ENCODE measurements at places on chromosomes 3 and 15.

DNA sequence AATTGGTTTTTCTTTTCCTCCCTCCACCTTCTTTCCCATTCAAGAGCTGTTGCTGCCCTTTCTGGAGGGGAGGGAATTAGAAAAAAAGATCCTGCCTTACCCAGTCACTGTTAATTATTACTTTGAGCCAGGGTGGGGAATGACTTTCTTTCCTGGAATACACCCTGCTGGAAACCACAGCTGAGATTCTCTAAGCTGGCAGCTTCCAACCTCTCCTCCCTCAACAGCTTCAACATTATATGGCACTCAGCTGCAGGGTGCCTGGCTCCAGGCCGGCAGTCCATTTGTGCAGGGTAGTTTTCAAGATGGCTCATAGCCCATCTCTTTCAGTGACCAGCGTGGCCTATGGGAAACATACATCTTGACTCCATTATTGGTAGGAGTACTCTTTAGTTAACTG, 105.8 kb downstream of the UBE3A start:
- DNase-seq: no peak

DNA sequence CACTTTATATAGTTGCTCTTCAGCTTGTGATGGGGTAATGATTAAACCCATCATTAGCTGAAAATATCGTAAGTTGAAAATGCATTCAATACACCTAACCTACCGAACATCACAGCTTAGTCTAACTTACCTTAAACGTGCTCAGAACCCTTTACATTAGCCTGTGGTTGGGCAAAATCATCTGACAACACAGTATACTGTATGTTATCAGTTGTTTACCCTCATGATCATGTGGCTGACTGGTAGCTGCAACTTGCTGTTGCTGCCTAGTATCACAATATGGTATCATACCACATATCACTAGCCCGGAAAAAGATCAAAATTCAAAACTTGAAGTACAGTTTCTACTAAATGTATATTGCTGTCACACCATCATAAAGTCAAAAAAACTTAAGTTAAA, 9.5 kb downstream of the ZNF280D start:
- DNase-seq: no peak

GRCh38 chr3:186530415-186530814, 13.8 kb downstream of the CRYGS start:
- no peak for DNase-seq

GRCh38 chr15:39625856-39626255, 45.0 kb downstream of the THBS1 start:
- no peak for DNase-seq

GRCh38 chr15:45136378-45136764, 6.6 kb downstream of the DUOX1 start:
- DNase-seq: no peak

DNA sequence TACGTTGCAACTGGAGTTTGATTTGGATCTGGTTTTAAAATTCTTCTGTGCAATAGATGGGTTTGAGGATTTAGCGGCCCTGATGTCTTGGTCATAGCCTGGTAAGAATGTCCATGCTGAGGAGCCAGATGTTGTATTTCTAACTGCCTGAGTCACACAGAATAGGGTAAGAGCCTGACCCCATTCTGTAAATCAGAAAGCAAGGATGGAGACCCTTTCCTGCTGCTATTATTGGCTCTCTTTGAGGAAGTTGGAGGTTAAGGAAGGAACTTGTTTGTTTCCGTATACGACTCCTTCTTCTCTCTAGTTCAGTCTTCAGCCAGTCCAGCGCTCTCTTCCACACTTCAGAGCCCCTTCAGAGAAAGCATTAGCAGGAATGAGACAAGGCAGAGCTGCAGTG, 65.1 kb downstream of the HCN4 start:
- no peak for DNase-seq

GRCh38 chr3:56782906-56783305, 18.8 kb downstream of the ARHGEF3 start:
- no peak for DNase-seq

DNA sequence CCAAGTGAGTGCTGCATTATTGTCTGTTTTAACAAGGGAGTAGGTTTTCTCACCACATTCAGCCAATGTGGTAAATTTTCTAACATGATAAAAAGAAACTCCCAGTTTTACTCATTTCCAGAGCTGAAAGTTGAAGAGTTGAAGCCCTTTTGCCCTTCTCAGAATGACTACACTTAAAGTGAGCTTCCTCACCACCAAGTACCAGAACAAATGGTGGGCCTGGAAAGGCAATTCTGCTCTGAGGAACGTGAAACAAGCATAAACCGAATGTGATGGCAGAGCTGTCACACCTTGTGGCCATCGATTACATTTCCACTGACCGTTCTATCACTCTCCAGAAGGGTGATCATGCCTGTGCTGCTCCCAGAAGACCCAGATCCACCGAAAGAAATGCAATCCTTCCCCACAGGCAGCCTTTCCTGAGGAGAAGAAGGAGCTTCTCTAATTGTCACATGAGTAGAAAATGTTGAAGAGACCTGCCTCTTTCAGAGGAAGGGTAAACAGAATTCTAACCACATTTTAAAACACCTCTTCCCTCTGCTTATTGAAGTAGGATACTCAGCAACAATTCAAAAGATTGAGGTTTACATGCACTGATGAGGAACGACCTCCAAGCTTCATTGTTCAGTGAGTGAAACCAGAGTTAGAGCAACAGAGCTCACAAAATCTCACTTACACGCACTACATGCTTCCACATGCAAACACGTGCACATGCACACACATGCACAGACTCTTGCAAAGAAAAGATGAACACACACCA, 21.4 kb upstream of the CCR9 start:
- no peak for DNase-seq

DNA sequence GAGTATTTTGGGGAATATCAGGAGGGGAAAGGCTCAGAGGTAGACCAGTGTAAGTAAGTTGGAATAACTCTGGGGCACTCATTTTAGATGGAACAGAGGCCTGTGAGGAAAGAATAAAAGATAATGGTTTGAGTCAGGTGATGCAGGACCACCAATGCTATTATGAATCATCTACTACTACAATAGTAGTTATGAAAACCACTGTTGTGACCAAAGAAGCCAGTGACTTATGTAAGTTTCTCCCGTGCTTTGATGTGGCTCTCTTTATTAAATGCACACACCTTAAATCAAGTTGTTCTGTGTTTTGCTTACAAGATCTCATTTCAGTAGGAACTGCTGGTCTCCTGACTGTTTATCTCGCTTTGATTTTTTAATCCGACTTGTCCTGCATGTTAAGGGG, 13.1 kb upstream of the GUCA1C start:
- DNase-seq: no peak

GRCh38 chr3:140733623-140734022, 55.8 kb downstream of the TRIM42 start:
- no peak for DNase-seq

- DNase-seq: no peak
These were observed 64.8 kb downstream of the SAMMSON start for GRCh38 chr3:70064194-70064779.

DNA sequence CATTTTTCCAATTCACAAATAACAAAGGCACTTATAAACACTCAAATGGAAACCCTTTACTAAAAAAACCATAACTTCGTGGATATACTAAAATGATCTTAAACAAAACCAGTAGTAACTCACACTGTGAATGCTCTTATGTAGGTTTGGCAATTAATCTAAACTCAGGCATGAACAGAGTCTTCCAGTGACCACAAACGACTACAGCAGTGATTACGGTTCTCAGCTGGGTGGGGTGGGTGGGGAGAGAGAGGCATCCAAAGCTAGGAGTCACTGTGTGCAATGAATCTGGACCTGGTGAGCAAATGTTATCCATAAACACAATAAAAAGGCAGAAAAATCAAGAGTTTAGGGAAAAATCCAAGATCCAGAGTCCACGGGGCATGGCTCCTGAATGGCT, 21.3 kb downstream of the SLC12A8 start:
- DNase-seq: no peak

DNA sequence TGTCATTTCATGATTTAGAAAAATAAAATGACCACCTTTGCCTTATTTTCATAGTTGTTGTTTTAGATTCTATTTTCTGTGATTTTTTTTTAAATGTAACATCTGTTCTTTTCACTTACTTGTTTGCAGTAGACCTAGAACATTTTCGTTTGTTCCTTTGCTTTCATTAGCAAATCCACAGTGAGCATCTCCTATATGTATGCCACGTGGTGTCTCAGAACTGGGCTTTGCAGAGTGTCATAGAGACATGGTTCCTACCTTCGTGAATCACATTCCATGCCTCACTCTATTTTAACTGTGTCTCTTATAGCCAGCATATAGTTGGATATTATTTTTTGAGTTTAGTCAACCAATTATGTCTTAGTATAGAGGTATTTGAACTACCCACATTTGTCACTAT, 118.2 kb downstream of the KLF13 start:
- no peak for DNase-seq

GRCh38 chr3:107242579-107242978, 134.7 kb upstream of the CCDC54 start:
- no peak for DNase-seq

DNA sequence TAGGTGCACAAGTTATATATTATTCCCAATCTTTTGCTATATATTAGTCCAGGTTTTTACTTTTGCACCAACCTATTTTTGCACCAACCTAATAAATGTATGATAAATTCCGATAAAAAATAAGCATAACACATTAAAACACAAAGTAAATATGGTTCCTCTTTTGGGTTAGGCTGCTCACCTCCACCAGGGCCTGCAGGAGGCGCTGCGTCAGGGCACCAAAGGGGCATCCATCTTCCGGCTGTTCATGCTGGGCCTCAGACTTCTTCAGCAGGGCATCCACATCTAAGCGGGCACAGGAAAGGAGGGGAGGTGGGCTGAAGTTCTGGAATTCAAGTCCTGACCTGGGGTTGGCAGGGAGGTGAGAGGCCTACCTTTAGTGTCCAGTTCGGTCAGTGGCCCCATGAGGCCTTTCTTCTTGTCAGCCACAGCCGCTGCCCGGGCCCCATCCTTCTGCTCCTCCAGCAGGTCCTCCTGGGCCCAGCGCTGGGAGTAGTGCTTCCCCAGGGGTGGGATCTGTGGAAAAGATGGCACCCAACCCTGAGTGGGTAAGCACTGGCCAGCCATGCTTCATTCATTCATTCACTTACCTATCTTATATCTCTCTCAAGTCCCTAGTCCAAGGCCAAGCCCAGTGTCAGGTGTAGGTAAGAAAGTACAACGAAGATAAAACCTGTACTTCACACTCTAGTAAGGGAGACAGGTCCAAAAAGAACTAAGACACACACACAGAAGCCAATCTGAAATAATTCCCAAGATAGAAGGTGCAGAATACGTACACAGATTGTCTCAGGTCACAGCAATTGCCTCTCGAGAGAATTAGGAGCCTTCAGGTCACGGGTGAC, 5.2 kb downstream of the TADA3 start:
- DNase-seq: no peak

- DNase-seq: no peak
These were observed 11.5 kb downstream of the GXYLT2 start for GRCh38 chr3:72899349-72899765.

DNA sequence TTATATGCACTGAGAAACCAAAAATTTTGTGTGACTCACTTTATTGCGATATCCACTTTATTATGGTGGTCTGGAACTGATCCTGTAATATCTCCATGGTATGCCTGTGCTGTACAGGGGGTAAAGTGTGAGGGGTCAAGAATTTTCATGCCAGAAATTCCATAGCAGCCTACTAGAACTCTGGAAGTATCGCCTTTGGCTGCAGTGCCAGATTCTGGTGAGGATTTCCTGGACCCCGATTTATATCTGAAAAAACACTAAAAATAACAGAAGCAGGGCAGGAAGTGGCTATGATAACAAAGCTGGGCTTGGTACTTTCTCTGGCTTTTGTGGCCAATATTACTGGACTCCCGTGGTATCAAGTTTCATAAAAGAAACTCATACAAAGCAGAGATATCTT, 36.4 kb downstream of the CCDC80 start:
- no peak for DNase-seq

GRCh38 chr15:75043509-75044257, 20.3 kb downstream of the PPCDC start:
- no peak for DNase-seq

DNA sequence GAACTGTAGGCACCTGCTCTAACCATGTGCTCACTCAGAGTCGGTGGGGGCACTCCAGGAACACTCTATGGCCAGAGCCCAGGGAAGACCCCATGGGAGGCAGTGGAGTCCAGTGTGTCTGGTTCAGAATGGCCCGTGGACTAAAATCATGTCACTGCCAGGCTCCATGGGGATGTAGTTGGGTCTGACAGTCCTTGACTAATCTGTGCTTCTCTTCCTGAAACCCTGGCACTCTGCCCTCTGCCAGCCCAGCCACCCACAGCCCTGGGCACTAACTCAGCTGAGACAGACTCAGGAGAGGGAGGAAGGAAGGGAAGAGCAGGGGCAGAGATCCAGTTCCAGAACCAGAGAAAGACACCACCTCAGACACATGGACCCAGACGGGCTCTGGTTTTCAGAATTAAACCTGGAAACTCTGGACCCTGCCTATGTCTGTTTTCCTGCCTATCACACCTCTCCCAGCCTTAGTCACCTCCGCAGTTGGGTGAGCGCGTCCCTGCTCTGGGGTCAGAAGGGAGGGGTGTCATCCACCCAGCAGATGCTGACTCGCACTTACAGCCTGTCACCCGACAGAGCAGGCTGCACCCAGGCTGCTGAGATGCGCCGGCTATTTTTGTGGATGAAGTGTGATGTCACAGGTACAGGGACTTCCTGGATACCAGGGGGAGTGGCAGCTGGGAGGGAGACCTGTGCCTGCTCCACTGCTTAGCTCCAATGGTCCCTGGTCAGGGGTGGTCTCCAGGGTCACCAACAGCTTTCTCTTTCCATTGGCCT, 56.8 kb upstream of the INSYN1 start:
- DNase-seq: no peak

DNA sequence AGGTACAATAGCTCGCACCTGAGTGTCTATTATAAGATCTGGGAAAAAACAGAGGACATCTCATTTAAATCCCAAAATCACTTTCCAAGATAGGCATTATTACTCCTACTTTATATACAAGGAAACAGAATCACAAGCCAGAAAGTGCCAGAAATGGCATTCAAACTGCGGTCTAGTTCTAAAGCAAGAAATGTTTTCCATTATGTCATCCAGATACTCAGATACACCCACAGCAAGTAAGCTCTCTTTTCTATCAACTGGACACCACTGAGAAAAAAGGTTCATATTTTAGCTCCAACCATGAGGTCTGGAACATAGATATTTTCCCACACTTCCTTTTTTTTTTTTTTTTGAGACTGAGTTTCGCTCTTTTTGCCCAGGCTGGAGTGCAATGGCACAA, 8.1 kb downstream of the SLC33A1 start:
- DNase-seq: no peak

GRCh38 chr15:57505949-57506391, 85.7 kb upstream of the MYZAP start:
- no peak for DNase-seq

- DNase-seq: no peak
These were observed 3.7 kb downstream of the TLR9 start for GRCh38 chr3:52221563-52222318.

Data from stimulated activated CD8-positive, alpha-beta memory T cell treated with anti-CD3 and anti-CD28 coated beads, Interleukin-15, amount 100 ng/mL, for 1 hour (primary cell).